Articular chondrocyte of knee joint (primary cell): ENCODE measurements at places on chromosomes 12 and 14. TPM values are rescaled to one million over a fixed set of nuclear protein-coding genes. Genes with fewer than 3 reads are reported as not detected.

The OR4N2 gene
- total RNA-seq: not detected in 2 replicates

The ADAM20 gene
- 2.9 and 3.8 TPM in 2 replicates for total RNA-seq

The YEATS4 gene
- 16.3 and 28.5 TPM in 2 replicates for total RNA-seq

The SPIC gene
- not detected in 2 replicates for total RNA-seq

The ARHGEF40 gene
- 30.7 and 41.3 TPM in 2 replicates for total RNA-seq

The ASB2 gene
- total RNA-seq: not detected in 2 replicates

The PPP4R4 gene
- 6.6 and 9.4 TPM in 2 replicates for total RNA-seq

The SOX5 gene
- 72.3 and 86.2 TPM in 2 replicates for total RNA-seq

The CCT2 gene
- total RNA-seq: 174 and 206 TPM in 2 replicates

The CCDC60 gene
- not detected in 2 replicates for total RNA-seq

The DTX1 gene
- total RNA-seq: not detected in 2 replicates

The KITLG gene
- total RNA-seq: 14.9 and 26.3 TPM in 2 replicates
